Chondrocyte (in vitro differentiated cells): ENCODE measurements at places on chromosomes 1 and 21. TPM values are rescaled to one million over a fixed set of nuclear protein-coding genes. Genes with fewer than 3 reads are reported as not detected.

Gene MYOM3
- total RNA-seq = 0.70 to 2.9 TPM (median 0.72 TPM) in 3 replicates

Gene PCSK9
- 0.41 to 0.60 TPM (median 0.53 TPM) in 3 replicates for total RNA-seq

Gene C1orf115
- total RNA-seq = 2.0 to 3.5 TPM (median 3.4 TPM) in 3 replicates

Gene ACTN2
- total RNA-seq = 0.28 to 0.47 TPM in 2 of 3 replicates, not detected in the other

Gene OR6F1
- total RNA-seq = not detected in 3 replicates

Gene MATN1
- 0.19 to 0.82 TPM (median 0.47 TPM) in 3 replicates for total RNA-seq

Gene AMY1C
- not detected in 3 replicates for total RNA-seq

Gene CD52
- total RNA-seq = not detected in 3 replicates
